ENCODE measurements at places on chromosomes 6 and 20.

GRCh38 chr6:73937805-73938204 lies 241.8 kb downstream of the CD109 start:
- DNase-seq: no peak

- no peak for DNase-seq
Observed at GRCh38 chr6:79841577-79842375, 105.6 kb downstream of the ELOVL4 start.

DNA sequence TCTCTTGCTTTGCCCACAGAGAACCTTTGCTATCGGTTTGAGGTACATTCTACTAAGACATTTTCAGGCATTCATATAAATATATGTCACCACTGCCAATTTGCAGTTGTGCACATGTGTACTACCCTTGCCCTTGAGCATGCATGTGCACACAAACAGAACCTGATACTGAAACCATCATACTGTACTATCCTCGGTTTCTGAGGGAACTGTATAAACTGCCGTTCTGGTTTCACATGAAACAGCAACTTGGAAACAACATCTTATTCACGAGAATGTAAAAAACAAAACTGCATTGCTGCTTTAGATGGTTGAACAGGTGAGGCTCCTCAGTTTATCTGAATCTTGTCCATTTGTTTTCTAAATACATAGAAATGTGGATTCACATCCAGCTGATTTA lies 151.2 kb upstream of the TMEM170B start:
- DNase-seq: no peak

DNA sequence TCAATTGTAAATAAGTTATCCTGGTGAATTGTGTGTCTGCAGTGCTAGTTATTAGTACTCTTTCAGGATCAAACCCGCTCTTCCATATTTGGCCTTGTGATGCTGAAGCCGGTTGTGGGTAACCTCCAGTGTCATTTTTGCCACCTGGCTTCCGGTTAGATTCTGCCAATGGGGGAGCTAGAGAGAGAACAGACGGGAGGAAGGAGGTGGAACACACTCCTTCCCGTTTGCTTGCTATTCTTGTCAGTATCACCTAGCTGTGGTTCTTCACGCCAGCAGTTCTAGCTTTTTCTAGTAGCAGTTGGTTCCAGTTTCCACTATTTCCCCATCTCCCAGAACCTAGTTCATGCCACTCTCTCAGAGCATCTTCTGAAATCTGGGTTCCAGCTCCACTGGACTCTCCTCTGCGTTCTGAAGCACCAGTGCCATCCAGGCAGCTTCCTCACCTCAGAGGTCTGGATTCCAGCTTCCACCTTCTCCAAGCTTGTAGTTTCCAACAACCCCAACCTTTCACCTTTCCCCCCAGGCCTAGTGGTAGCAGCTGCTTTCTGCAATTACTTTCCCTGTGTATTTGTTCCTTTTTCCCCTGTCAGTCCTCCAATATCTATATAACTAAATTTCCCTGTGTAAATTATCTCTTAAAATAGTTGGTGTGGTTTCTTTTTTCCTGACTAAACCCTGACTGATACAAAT lies 46.9 kb upstream of the LOC128125822 start:
- no peak for DNase-seq

GRCh38 chr6:18264219-18264922 lies at the start of gene DEK:
Gene DEK (minus strand): TSS chr6:18264530. CDS start chr6:18263987, 543 bp downstream.
- peak; percentile 89 for DNase-seq

DNA sequence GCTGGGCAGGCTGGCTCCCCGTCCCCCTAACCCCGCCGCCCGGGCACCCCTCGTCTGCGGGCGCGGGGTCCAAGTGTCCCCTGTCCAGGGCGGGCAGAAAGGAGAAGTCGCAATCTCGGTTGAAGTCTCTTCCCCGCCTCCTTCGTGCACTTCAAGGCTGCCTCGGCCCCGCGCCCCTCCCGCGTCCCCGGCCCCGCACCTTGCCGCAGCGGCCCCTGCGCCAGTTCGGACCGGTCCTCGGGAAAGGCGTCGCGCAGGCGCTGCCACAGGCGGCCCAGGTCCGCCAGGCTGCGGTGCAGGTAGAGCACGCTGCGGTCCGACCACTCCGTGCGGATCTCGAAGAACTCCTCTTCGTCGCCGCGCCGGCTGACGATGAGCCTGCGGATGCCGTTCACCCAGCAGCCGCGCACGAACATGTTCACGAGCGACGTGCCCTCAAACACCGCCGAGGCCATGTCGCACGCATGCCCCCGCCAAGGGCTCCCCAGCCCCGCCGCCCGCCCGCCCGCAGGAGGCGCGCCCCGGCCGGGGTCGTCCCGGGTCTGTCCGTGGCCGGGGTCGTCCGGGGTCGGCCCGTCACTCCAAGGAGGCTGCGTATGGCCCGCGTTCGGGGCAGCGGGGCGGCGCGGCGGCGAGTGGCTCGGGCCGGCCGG lies at the start of gene PXDC1:
PXDC1 (minus strand) TSS at position 637 of the 653 bp plus-strand sequence; CDS start at position 455, 182 bp downstream.
- DNase-seq: no peak

DNA sequence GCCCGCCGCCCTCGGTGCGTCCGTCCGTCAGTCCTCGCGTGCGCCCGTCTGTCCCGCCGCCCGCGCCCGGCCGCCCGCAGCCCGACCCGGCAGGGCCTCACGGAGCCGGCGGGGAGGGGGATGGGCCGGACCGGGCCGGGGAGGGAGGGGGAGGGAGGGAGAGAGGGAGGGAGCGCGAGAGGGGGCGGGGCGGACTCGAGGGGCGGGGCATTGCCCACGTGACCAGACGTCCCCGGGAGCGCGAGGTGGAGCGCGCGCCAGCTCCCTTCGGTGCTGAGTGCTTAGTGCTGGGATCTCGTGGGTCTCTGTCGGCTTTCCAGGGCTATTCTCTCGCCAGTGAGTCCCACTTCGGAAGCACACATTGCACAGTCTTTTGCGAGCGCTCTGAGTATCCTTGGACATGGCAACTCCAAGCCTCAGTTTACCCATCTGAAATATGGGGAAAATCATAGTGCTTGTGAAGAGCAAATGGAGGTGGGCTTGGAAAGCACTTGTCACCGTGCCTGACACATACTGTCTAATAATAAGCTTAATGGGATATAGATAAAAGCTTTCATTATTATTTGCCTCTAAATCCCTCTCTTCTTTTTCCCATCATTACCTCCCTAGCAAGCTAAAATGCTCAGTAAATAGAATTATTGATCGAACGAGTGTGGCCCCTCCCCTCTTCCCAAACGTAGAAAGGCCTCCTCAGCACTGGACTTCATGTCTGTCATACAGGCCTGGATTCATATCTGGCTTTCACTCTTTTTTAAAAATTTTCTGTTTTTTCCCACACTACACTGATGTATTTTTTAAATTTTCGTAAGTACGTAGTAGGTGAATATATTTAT lies at the start of gene NCOA6:
NCOA6 (minus strand) TSS at position 122 of the 833 bp plus-strand sequence. CDS start 43,296 bp downstream, outside the sequence.
- peak; percentile 84 for DNase-seq

Data from NCI-H1105 (cell line).